ENCODE measurements at places on chromosomes 7 and 10. TPM values are rescaled to one million over a fixed set of nuclear protein-coding genes. Genes with fewer than 3 reads are reported as not detected.

DNA sequence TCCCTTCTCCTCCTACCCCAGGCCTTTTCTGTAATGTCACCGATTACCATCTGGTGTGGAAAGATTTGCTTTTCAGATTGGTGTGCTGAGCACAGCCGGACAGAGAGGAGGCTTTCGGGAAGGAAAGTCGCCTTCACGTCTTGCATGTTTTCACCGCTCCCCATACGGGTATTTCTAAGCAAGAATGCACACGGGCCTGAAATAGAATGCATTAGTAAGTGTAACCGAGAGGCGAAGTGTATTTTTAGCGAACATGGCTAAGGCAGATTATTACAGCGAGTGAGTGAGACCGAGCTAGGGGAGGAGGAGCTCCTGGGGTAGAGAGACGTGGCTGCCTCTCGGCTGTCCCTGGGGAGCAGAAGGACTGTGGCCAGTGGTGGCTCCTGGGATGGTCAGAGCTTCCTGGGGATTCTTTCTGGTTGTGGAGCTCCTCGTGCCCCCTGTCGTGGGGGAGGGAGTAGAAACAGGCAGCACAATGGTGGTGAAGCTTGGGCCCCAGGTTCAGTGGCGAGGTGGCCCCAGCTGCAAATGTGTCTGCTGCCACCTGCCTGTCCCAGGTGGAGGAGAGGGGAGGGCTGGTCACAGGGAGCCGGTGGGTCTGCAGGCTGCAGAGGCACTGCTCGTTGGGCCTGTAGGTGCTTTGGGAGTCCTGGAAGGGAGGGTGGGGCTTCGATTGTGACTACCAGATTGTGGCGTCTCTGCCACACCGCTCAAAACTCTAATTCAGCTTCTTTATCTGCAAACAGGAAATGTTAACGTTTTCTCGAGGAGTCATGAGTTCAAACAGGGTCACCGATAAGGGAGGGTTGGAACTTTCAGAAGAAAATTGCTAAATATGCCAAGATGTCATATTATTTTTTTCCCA is 135.8 kb downstream of the CAMK1D start:
- no peak for DNase-seq

DNA sequence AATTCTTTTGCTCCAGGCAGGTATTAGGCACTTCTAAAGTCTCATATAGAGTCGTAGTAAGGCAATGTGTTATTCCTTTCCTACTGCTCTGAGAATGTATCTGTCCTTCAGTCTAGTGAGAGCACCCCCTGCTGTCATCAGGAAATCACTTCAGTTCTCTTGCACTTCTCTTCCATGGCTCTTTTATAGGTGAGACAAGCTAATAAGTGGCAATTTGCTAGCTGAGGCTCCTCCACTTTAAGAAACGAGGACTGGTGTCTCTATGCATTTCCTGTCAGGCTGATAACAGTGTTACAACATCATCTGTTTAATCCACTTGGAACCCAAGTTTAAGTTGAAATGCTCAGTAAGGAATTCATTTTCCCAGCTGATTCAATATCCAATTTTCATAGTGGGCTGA is 350.6 kb downstream of the TFEC start:
- DNase-seq: no peak

DNA sequence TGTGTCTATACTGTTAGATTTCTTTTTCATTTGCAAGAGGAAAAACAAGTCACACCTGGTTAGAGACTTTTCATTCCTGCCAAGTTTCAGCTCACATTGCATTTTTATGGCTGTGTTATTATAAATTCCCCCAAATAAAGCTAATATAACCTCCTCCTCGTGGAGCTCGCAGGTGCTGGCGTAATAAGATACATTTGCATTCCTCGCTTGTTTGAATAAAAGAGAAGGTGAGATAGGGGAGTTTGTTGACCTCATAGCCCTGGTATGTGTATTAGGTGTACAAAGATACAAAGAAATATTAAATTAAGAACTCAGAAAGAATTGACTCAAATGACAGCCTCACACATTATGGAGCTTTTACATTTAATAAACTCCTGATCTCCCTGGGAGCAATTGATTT is 257.7 kb upstream of the SP8 start:
- DNase-seq: no peak

GRCh38 chr7:50648076-50648475 is 82.9 kb upstream of the DDC start:
- DNase-seq: no peak

GRCh38 chr10:42932735-42933447 is 144.0 kb upstream of the RET start:
- DNase-seq: no peak

DNA sequence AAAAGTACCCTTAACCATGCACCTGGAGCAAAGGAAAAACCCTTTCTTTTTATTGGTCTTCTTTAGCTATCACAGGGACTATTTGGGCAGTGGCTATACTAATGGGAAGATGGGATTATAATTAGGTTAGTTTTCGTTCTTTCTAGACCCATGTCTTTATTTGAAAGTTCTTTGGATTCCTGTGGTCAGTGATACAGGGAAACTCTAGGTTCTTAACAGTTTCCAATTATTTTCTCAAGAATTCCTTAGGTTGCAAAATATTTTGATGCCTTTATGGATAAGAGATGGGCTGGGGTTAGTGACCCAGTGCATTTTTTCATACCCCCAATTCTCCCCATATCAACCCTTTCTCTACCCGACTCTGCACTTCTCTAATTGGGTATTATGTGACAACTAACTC is 49.0 kb downstream of the ADD3 start:
- DNase-seq: no peak

GRCh38 chr7:2687881-2688318 is at the start of gene AMZ1:
Gene AMZ1, plus strand, starts transcription at chr7:2688202. Its CDS starts 12,250 bp downstream, at chr7:2700452.
- DNase-seq: no peak

DNA sequence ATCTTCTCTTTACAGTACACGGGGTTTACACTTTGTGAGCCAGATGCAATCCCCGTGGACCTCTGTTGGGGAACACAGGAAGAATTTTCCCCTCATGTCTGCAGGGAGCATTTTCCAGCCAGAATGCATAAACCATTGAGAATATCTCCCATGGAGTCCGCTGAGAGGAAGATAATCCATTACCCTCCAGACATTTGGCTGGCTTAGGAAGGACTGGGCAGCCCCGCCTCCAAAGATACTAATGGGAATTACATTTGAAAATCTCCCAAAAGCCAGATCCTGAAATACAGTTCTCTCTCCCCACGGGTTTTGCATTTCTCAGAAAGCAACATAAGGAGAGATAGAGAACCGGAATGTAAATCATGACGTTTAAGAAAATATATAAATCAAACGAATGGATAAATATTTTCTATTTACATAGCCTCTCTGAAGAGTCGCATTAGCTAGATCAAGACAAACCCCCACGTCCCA is 53.5 kb downstream of the TRIL start:
- DNase-seq: no peak

- DNase-seq: no peak
Measured at GRCh38 chr7:81790120-81790500, 20.3 kb upstream of the HGF start.

- no peak for DNase-seq
Measured at GRCh38 chr10:63003816-63004453, 129.2 kb upstream of the NRBF2 start.

DNA sequence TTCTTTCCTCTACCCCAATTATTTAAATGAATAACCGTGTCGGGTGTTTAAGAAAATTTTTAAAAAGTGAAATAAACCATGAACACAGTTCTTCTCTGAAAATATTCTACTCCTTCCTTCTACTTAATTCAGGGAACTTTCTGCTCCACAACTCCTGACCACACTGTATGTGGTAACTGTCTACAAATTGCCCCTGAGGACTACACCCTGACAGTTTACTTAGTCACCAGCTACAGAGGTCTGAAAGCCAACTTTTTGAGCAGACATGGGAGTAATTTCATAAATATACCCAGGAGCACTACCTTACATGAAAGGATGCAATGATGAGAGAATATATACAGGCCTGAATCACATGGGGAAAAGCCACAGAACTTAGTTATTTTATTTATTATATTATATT is 523.2 kb upstream of the SORCS1 start:
- peak; percentile 1 for DNase-seq

DNA sequence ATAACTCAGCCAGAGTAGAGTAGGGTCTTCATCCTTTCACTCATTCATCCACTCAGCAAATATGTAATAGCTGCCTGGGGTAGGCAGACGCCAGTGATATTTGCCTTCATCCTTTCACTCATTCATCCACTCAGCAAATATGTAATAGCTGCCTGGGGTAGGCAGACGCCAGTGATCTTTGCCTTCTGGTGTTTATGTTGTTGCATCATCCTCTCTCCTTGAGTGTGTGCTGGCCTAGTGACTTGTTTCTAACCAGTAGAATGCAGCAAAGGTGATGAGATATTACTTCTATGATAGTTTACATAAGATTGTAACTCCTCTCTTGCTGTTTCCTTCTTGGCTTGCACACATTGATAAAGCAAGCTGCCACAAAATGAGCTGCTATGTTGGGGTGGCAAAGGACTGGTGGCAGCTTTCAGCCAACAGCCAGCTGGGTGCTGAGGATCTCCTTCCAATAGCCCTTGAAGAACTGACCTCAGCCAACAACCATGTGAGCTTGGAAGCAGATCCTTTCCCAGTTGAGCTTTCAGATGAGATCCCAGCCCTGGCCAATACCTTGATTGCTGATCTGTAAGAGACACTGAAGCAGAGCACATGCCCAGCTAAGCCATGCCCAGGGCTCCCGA is 23.2 kb upstream of the MTPN start:
- no peak for DNase-seq

DNA sequence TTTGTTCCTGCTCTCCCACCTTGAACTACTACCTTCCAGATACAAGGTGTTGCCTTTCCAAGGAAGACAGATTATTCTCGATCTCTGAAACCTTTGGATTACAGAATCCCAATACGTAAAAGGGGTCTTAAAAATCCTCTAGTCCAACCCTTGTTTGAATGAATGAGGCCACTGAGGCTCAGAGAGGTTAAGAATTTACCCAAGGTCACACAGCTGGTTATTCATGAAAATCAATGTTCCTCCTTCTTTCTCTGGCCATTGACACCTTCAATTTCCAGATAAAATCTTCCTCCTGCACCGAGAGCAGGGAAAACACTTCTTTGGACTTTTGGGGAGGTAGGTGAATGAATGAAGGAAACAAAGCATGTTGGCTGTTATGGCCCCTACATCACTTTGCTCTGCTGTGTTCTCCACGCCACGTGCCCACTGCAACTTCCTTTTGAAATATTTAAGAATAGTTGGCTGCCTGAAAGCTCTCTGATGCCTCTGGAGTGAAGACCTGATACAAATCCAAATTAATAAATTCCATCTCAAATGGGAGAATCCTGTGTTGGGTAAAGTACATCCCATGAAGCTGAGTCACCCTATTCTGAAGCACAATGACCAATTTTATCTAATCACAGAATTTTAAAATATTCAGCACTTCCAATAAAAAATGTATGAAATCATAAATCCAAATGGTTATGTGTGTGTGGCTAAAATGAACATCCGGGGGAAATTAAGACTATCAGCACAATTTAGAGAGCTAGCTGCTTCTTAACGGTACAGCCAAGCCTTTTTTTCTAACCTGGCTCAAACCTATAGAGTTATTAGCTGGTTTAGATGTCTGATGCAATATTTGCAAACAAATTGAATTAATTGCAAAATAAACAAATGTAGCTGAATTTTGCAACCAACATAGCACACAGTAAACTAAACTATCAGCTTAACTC is 7.3 kb downstream of the SVIL start:
- peak; percentile 52 for DNase-seq

GRCh38 chr7:154743206-154743605 is 259.7 kb downstream of the PAXIP1 start:
- no peak for DNase-seq

- no peak for DNase-seq
Measured at GRCh38 chr10:112977426-112977898, 27.4 kb downstream of the TCF7L2 start.

DNA sequence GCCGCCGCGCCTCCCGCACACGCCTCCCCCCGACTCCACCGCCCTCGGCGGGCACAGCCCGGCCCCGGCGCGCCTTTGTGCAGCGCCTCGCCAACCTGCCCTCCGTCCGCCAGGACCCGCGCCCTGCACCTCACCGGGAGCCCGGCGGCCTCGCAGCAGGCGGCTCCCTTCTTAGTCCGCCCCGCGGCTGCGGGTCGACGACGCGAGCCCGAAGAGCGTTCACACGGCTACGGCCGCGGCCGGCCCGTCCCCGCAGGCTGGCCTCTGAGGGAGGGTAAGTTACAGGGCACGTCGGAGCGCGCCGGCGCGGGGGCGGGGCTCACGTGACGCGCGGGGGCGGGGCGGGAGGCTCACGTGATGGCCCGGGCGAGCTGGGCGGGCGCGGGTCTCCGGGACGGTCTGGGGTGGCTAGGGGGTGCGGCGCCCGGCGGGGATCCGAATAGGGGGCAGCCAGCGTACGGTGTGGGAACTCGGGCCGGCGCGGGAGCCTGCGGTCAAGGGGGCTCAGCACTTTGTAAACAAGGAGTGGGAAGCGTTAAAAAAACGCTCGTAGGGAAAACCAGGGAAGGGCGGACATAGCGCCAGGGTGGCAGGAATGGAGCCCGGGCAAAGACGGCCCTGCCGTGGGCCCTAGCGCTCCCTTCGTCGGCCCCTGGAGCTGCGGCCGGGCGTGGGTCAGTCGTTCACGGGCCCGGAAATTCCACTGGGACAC is at the start of gene ARHGAP12:
ARHGAP12 (minus strand) TSS at position 283 of the 712 bp plus-strand sequence. CDS start 19,976 bp downstream, outside the sequence.
- DNase-seq: peak; percentile 55

- DNase-seq: no peak
Measured at GRCh38 chr10:121339114-121339513, 259.1 kb downstream of the FGFR2 start.

DNA sequence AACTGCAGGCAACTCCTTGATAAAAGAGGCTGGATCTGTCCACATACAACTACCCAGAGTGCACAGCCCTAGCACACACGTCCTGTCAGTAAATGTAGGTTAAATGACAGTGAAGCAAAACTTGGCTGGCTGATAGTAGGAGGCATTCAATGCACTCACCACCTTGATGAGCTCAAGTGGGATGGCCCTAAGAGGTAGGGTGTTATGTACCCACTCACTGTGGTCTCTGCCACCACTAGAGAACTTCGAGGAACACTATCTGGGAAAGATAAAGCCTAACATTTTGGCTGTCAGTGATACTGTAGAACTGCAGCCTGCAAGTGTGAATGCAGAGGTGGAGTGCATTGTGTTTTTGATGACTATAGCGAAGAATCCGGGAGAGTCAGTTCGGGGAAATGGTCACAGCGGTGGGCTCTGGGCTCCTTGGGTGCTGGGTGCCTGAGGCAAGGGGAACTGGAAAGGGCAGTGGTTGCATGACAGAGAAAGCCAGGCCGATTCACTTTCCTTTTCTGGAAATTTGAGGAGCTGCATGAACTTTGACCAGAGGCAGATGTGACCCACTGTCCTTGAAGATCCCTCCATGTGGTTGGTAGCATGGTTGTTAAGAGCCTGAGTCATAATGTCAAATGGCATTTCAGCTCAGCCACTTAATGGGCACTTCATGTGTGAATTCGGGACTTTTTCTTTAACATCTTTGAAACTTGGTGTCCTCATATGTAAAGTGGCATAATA is 93.1 kb upstream of the ZPBP start:
- no peak for DNase-seq

- DNase-seq: no peak
Measured at GRCh38 chr7:34389332-34390078, 268.5 kb upstream of the NPSR1 start.

- DNase-seq: no peak
Measured at GRCh38 chr10:87781545-87781944, 36.5 kb downstream of the ATAD1 start.

Gene LIPF
- total RNA-seq: not detected

Gene MXI1
- 8.4 TPM for total RNA-seq

Gene EIF5AL1
- 0.31 TPM for total RNA-seq

Gene STEAP2
- 6.1 TPM for total RNA-seq

All from foreskin keratinocyte (primary cell).